ENCODE measurements at places on chromosomes 5 and 9.

- DNase-seq: no peak
Measured at GRCh38 chr5:77943851-77944250, 167.7 kb upstream of the TBCA start.

DNA sequence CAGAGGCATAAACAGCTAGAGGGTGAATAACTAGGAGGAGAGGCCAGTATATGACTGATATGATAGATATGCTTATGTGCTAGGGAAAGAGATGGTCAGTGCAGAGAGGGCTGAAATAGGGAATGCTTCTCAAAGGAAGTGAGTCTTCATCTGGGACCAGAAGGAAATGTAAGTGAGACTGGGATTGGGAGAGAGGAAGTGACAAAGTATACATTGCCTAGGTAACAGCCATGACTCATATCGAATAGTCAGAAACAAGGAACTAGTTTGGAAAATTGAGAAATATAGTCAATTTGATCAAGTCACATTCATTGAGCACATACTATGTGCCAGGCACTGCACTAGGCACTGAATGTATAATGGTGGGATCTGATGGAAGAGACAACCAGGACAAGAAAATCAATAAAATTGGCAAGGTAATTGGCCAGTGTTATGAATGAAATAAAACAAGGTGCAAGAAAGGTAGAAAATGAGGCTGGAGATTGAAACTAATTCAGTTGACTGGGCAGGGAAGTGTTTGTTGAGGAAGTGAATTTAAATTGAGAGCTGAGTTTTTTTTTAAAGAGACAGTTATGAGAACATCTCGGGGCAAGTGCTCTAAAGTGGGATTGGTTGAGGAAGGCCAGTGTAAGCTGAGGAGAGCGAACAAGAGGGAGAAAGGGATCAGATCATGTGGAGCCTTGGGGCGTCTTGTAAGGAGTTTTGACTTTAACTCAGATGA, 4.3 kb downstream of the ERAP2 start:
- DNase-seq: no peak

GRCh38 chr5:150278046-150278730, 11.4 kb downstream of the CAMK2A start:
- DNase-seq: no peak

DNA sequence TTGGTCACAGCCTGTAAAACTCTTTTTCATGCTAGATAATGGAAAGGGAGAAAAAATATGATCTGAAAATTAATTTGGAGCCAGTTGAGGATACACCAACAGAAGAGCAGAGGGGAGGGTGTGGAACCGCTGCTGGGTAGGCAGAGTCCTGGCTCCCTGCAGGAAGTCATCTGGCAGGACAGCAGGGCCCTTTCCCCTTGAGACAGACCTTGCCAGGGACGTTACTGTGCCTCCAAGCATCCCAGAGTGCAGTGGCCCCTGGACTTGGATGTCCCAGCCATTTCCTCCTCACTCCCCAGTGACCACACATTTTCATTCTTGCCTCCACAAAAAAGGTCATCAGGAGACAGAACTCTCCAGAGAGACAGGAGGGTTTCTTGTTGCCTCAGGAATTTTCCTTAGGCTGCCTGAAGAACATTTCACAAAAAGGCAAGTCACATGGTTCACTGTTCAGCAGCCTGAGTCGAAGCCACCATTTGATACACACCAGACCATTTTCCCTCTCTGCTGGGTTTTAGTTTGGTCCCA, 5.9 kb downstream of the TRPM3 start:
- DNase-seq: no peak

DNA sequence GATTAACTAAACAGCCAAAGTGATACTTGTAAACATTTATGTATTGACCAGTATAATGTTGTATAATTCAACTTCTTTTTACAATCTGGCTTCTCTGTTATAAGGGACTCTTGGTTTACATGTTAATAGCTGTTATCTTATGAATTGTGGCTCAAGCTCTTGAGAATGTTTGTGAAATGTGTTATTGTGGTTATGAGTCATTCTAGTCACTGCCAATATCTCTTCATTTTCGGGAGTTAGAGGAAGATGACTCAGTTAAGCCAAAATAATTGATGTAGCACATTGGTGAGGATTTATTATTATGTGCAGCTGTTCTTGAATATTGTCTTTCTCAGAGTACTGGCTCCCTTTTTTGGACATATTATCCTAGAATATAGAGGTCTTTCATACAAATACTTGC, 655.2 kb upstream of the RIOK2 start:
- DNase-seq: no peak

- DNase-seq: no peak
Measured at GRCh38 chr5:157802736-157803135, 56.2 kb downstream of the CLINT1 start.

DNA sequence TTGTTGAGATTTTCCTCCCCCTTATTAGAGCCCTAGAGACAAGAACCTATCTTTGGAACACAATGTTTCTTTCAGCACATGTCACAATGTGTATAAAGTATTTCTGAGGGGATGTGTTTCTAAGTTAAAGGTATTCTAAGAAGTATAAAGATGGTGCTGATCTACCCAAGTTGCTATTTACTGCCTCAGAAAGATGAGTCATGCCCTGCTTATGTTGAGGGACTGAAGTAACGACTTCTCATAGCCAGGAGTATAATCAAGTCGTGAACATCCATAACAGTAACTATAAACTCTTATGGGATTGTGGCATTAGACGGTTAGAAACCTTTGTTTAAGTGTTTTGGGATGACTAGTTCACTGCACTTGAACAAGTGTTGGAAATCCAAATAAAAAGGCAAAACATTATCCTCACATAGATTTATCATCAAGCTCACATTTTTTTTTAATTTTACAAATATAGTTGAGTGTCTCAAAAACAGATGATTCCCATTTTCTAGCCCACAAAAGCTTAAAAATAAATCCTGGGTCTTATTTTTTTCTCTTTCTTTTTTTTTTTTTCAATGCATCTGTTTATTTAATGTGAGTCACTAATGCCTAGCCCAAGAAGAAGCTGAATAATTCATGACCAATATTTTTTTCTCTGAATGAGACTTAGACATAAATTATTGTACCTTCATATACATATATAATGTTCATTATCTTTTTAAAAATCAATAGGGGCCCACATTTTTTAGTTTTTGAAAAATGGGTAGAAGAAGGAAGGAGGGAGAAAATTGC, 12.2 kb upstream of the TMEM252 start:
- no peak for DNase-seq

- no peak for DNase-seq
Measured at GRCh38 chr5:90557391-90557790, 1.2 kb upstream of the ADGRV1 start.

GRCh38 chr5:56003179-56003578, 8.4 kb upstream of the IL6ST start:
- no peak for DNase-seq

- DNase-seq: no peak
Measured at GRCh38 chr5:58451732-58452565, 7.9 kb downstream of the PLK2 start.

DNA sequence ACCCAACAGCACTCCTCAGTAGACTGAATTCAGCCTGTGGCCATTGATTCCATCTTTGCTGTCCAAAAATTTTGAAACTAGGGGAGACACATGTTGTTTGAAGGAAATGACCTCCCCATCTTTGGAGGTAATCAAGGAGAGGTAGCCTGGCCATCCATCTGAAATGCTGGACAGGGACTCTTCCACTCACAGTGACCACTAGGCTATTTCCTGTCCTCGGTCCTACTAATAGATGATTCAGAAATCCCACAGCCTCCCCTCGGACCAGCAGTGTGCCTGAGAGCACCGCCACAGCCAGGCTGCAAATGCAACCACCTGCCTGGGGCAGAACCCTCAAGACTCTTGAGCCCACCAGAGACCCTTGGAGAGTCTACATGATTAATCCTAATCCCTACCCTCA, 12.5 kb downstream of the HRH2 start:
- DNase-seq: no peak

GRCh38 chr5:92181656-92182055, 798.5 kb upstream of the ARRDC3 start:
- no peak for DNase-seq

- DNase-seq: no peak
Measured at GRCh38 chr5:64015824-64016223, 53.6 kb upstream of the HTR1A start.

DNA sequence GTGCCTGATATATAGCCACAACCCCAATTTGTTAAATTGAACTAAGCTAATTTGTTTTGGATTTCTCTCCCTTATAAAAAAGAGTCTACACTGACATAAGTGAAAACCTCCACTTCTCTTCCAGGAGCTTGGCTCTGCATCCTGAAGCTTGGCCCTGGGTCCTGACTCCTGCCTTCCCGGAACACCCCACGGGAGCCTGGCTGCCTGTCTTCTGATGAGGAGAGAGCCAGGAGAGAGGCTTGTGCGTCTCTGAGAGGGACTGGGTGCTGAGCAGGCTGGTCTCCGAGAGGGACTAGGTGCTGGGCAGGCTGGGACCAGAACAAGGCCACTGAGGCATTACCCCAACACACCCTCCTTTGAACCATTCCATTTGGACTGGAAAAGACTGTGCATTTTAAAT, 6.5 kb upstream of the PTGES start:
- DNase-seq: no peak

All from NCI-H1105 (cell line).